CD4-positive, alpha-beta T cell treated with Interleukin-17A for 1 hour (primary cell): ENCODE measurements at places on chromosomes 3 and 15.

DNA sequence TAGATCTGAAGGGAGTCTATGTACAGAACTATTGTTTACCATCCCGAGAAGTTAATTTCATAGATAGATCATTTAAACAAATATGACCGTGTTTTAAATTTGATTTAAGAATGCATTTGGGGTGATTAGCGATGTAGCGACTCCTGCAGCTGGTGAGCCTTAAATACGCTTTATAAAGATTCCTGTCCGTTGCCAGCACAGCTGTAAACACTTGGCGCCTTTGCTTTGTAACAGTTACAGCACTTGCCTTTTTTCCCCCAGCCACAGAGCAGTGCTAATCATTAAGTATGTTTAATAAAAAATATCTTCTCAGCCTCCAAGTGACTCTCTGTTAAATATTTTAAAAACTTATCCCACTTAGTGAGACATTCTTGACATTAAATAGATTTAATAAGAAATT is 333.8 kb downstream of the FEZF2 start:
- DNase-seq = no peak

DNA sequence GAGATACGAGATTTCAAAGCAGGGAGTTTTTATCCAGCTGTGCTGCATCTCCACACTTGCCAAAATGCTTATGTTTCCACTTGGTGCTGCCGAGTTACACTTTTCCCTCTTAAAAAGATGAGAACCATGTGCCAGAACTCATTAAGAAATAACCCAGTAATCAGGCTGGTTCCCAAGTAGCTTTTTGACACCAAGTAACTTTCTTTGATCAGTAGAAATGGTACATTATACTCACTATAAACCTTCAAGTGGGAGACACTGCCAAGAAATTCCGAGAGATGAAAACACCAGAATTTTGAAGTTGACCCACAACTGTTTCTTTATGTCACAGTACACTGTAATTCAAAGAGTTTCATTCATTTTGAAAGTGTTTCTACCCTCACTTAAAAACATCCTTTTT is 164.6 kb upstream of the CCDC54 start:
- no peak for DNase-seq

- DNase-seq = no peak
Observed at GRCh38 chr15:72205273-72205672, 7.7 kb upstream of the GRAMD2A start.

- DNase-seq = no peak
Observed at GRCh38 chr3:135558150-135558783, 407.3 kb upstream of the PPP2R3A start.

GRCh38 chr15:47857776-47858167 is 140.5 kb downstream of the SEMA6D start:
- no peak for DNase-seq

DNA sequence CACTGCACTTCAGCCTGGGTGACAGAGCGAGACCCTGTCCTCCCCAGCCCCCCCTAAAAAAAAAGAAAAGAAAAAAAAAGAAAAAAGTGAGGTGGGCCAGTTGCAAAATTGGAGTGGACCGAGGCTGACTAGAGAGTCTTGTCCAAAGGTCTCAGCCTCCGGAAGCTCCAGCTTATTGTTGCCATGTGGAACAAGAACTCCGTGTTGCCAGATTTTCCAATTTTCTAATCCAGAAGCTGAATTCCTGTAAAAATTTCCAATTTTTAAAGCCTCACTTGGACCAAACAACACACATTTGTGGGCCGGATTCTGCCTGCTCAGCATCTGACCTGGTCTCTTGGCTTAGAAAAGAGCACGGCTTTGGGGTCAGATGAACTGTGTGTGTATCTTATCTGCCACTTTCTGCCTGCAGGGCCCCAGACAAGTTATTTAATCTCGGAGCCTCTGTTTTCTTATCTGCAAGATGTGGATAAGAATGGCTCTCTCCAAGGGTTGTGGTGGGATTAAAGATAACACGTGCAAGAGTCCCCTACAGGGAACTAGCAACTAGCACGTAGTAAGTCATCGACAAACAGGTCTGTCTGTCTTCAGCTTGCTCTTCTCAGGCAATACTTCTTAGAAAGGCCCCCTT is 73.7 kb upstream of the TLE3 start:
- DNase-seq = no peak

GRCh38 chr3:65604863-65605526 is 433.7 kb downstream of the MAGI1 start:
- DNase-seq = no peak

GRCh38 chr15:73984208-73984979 is 7.7 kb downstream of the STOML1 start:
- no peak for DNase-seq

DNA sequence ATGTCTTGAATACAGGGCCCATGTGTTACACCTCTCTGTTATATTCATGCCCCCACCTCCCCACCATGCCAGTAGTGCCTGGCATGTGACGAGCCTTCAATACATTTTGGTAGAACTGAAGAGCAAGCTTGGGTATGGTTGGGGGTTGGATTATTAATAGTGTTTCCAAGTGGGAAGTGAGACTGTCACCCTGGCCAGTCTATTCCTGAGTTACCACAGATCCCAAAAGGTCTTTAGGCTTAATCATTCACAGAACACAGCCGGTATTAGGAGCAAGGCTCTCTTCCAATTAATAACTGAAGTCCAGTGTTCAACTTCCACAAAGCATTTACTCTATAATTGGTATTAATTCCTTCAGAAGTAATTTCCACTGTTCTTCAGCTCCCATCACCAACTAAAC is 231.9 kb upstream of the LRTM1 start:
- no peak for DNase-seq

DNA sequence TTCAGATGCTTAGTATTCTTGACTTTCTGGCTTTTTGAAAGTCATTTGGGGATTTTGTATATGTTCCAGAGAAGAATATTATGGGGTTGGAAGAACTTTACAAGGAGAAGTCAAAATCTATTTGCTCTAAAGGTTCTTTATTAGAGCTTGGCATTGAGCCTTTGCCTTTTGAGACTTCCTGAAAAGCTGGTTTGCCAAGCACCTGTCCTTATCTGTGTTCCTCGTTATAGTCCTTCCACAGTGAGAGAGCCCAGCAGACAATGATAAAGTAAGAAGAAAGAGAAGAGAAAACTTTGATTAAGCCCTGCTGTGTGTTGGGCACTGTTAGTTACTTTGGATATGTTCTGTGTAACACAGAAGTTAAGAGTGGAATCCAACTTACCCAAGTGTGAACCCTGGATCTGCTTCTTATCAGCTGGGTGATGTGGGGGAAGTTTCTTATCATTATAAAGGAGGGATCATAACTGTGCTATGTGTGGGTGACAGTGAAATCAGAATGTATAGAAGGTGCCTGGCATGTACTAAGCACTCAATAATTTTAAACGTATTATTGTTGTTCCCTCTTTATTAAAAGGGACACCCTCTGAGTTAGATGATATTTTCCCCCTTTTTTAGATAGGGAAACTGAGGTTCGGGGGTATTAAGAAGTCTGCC is 44.3 kb upstream of the POLR2M start:
- DNase-seq = no peak

GRCh38 chr15:67134067-67134838 is 68.9 kb downstream of the SMAD3 start:
- peak; percentile 88 for DNase-seq

GRCh38 chr15:44492040-44492439 is 44.9 kb upstream of the EIF3J start:
- DNase-seq = no peak
